SW480 (cell line): ENCODE measurements at places on chromosomes 1 and 21.

DNA sequence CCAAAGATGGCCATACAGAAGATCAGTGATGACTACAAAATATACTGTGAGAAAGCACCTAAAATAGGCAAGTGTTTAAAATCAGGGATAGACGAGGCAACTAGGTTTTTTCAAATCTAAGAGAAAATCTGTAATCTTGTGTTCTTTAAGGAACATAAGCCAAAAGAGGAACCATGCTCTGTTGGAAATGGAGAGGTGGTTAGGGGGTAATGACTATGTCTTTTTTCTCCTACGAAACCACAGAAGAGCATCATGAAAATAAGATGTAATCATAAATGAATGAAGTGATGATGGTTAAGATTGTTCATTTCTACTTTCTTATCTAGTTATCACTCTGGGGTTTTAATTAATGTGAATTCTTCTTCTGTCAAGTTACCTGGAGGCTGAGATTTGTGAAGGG is 43.1 kb downstream of the RGSL1 start:
- no peak for DNase-seq

- DNase-seq: no peak
These were observed 69.5 kb downstream of the RHOU start for GRCh38 chr1:228804640-228805413.

- DNase-seq: no peak
These were observed 45.2 kb downstream of the ZNF691 start for GRCh38 chr1:42891465-42892138.

- no peak for DNase-seq
These were observed 20.3 kb downstream of the SLC37A1 start for GRCh38 chr21:42533963-42534355.

DNA sequence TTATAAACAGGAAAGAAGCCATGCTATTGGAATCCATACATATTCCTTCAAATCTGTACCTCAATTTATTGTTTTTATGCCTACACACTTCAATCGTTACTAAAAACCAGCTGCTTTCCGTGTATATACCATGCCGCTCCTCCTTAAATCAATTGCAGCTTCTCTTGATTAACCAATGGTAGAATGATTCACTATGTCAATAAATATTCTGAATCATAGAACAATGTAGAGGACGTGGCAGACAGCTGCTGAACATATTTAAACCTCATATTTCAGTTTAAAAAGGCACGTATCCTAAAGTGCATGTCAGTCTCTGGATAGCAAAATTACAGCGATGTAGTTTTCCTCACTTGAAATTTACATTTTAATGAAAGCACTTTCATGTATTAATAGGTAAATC is 100.4 kb downstream of the MRPL39 start:
- peak; percentile 36 for DNase-seq

DNA sequence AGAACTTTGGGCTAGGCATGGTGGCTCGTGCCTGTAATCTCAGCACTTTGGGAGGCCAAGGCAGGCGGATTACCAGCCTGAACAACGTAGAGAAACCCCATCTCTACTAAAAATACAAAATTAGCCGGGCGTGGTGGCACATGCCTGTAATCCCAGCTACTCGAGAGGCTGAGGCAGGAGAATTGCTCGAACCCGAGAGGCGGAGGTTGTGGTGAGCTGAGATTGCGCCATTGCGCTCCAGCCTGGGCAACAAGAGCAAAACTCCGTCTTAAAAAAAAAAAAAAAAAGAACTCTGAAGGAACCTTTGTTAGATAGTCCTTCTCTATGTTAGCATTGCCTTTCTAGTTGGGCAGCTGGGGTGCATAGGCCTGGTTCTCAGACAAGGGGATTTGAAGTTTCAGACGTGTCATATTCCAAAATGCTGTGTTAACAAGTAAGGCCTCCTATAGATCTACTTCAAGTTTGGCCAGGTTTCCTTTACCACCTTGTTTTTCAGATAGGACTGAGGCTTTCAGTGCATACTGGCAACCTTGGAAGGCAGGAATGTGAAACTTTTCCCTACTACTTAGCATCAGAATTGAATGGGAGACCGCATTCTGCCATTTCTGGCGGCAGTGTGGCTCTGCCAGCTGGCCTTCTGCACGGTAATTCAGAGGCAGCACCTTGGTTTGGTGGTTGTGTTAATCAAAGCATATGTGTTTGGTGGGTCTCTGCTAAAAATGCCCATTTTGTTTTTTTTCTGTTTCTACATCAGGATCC is 6.1 kb downstream of the UQCRH start:
- no peak for DNase-seq

- no peak for DNase-seq
These were observed 53.9 kb downstream of the SPSB1 start for GRCh38 chr1:9346566-9346965.

GRCh38 chr1:11365744-11366387 is 92.9 kb downstream of the UBIAD1 start:
- no peak for DNase-seq
